Ureter (tissue), 1 donor: ENCODE measurements at places on chromosomes 2 and 18. TPM values are rescaled to one million over a fixed set of nuclear protein-coding genes. Genes with fewer than 3 reads are reported as not detected.
A peak's percentile ranks its signal among the peaks of the same experiment; 100 is the strongest.

Gene UGT1A4
- 23.2 TPM for total RNA-seq

Gene CFAP65
- total RNA-seq = not detected

Gene GAD1
- total RNA-seq = 0.57 TPM

DNA sequence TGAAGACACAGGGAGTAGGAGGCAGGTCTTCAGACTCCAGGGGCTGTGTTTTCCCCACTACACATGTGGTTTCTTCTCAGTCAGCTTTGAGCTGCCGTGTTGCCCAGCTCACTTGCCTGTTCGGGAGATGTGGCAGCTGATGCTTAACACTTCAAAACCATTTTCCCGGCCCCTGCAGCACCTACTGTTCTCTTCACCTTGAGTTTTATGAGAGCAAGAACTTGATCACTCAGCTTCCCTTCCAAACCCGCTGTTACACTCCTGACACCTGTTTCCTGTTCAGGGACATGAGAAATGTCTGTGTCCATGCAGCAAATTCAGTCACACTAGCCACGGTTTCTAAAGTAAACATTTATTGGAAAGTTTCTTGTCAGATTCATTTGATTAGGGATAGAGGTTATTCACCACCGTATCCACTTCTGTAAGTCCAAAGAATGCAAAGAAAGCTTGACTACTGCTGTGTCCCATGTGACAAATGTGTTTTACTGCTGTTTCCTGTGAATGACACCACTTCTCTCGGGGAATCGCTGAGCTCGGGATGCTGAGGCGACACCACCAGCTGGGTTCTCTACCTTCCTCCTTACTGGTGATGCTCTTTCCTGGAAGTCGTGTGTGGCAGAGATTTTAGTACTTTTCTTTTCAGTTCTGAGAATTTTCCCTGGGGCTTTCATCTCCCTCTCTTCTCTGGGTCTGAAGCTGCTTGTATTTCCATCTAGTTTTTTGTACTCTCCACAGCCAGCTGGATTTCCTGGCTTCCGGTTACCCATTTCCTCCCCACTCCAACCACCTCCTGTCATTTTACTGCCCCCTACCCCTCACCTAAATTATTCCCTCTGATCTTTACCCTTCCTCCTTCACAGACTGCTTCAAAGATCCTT, 91.7 kb downstream of the KLF7 start:
- no peak for DNase-seq

DNA sequence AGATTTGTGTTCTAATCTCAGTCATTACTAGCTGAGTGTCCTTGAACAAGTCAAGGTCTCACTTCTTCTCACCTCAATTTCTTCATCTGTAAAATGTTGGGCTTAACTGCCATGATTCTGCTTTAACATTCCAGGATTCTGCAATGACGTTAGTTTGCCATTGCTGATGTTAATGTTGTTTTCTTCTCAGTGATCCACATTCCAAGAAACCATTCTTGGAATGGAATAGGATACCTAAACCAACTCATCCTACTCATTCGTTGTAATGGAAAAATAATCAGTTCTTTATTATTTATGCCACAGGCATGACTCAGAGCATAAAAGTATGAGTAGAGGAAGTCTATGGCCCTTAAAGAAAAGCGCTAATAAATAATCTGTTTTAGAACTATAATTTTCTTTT, 140.2 kb upstream of the ETAA1 start:
- DNase-seq = no peak

DNA sequence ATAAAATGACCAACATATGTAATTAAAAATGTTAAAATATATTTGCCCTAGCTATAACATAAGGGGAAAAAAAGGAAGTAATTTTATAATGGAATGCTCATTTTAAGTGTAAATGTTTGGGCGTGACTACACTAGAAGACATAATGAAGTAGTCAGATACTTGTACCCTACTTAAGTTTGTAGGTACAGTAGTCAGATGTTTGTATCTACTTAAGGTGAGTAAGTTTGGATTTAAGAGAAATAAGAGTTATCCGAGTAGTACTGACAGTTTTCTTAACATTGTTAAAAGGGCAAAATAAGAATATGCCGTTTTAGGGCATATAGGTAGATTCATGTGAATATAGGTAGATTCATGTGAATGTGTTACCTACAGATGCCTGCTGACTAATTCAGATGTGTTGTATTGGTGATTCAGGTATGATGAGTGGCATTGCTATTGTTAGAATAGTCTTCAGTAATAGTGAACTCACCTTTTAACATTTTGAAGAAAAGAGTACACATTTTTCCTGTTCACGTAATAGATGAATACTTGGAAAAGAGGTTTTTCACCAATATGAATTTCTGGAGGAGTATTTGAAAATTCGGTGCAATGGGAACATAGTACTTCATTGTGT, 14.9 kb downstream of the VAPA start:
- DNase-seq = no peak

DNA sequence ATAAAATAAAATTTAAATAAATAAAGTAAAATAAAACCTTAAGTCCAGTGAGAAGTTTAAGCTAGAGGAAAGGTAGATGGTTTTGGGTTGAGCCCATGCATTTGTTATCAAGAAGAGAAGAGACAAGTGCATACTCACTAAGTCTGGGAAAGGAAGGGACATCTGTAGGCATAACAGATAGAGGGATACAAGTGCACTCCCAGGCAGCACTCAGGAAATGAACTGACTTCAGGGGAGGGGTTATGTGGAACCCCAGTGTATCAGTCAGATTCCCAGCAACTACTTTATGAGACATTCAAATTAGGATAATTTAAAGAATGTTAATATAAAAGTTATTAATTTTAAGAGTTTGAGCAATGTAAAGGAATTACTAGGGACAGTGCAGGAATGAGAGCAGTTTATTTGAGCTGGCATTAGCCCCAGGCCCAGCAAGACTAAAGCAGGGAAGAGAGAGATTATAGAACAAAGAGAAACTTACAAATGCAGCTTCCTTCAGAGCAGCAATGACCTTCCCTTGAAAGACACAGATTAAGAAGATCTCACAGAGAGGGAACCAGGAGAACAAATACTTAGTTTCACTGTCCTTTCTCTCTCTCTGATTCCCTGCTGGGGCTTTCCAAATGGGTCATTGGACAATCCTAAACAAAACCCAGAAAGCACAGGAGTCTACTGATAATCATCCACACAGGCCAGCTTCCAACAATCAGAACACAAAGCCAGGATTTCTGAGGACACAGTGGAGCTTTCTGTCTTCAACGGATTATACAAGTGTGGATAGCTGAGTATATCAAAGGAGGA, 109.7 kb downstream of the ERBB4 start:
- no peak for DNase-seq

GRCh38 chr2:64768491-64769005, 114.8 kb upstream of the SERTAD2 start:
- DNase-seq = no peak

- peak; percentile 40 for DNase-seq
Measured at GRCh38 chr2:242031481-242032019, 162.0 kb downstream of the RTP5 start.
